ENCODE measurements at places on chromosomes 4 and X.

DNA sequence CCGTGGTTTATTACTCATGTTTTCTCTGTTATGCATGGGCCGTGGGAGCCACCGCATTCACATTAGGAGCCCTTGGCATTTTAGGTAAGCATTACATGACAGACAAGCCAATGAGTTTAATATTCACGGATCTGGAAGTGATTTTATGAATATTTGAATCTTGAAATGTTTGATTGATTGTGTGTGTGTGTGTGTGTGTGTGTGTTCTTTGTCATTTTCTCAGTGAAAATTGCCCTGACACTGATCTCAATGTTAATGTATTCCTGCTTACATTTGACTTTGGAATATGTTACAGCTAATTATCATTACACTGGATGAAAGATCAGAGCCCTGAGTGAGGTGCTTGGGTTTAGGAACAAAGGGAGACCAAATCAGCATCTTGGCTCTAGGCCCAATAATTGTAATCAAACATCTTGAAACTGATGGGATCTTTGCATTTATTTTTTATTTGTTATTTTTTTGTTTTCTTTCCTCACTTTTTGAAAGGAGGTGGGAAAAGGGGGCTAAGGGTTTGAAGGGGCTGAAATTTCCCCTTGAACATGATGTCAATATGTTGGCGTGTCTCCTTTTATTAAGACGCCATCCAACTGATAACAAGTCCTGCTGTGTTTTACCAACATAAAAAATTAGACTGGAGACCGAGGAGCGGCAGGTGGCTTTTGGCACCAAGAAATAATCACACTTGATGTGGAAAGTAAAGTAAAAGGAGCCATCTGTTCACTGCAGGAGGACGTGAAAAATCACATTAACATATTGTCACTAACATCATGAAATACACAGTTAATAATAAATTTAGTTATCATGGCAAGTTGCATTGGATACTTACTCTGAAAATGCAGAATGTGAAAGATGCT lies 5.2 kb upstream of the GK2 start:
- no peak for DNase-seq

DNA sequence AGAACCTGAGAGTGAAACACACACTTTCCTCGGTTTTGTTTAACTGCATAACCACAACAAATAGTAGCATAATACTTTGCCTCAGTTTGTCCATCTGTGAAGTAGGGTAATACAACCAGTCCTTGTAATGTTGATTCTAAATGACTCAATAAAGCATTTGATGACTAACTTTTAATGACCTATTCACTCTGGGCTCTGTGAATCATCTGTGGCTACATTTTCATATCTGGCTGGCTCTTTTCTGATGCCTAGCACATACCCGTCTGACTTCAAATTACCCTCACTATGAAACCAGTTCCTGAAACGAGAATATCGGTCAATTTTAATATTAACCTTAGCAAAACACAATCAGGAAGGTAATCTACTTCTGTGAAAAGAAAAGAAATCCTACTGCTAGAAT lies 151.0 kb downstream of the SH2D1A start:
- no peak for DNase-seq

GRCh38 chr4:74367656-74368290 lies 2.8 kb downstream of the EREG start:
- no peak for DNase-seq

DNA sequence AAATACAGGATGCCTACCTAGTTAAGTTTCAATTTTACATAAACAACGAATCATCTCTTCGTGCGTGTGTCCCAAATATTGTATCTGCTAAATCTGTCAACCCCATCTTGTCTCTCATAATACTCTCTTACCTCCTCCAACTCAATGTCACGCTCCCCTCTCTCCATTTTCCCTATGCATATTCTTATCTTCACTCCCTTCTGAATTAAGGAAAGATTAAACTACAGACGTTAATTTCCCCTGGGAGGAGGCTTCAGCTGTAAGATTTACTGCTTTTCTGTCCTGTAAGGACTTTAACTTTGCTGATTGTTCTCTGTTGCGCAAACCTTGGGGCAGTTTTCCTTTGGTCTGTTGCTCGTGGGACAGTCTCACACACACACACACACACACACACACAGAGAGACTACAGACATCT lies 455 bp upstream of the ABCB7 start:
- DNase-seq, result no peak

DNA sequence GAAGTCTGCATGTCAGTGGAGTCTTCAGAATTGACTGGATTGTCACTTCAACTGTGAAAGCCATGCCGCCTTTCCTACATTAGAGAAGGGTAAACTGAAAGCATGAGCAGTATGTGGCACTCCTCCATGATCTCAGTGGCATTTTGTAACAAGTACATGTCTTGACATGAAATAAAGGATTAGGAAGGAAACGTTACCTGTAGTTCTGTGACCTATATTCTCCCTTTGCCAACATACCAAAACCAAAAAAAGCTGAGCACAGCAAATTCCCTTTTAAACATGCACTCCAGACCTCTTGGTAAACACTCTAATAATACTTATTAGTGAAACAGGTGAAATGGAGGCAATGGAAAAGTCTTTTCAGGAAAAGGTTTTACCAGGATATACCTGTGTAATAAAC lies 344.2 kb downstream of the GRIA2 start:
- no peak for DNase-seq

DNA sequence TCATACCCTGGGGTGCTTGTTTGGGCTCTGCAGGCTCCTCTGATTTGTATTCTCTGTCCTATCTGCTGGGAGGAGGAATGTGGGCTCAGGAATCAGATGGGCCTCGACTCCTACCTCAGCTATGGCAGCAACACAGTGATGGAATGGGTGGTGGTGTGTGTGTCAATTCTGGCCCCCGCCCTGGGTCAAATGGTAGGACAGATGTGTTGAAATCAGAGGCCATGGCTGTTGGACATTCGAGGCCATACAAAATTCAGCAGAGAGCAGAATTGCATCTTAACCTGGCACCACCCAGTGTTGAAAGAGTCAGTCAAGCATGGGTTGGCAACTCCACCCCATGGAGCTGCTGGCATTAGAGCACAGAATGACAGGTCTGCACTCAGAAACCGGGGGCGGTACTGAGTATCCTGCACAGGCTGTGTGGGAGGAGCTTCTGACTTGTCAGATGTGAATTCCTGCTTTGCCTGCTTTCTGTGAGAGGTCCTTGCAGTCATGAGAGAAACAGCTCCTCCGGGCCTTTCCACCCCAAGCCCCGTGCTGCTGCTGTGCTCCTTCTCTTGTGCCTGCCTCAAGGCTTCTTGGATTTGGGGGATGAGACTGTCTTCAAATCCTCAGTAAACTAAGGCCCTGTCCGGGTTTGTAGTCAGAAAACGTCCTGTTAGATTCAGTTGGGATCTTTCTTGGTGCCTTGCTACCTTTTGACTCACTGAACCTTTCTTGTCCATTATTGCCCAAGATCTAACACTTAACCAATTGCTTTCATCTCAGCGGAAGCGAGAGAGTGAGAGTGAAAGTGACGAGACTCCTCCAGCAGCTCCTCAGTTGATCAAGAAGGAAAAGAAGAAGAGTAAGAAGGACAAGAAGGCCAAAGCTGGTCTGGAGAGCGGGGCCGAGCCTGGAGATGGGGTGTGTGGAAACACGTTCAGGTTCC lies 13.0 kb downstream of the DKC1 start:
- DNase-seq, result no peak

Measured in HuH-7.5 (cell line).